ENCODE measurements at places on chromosomes 1 and 21.

DNA sequence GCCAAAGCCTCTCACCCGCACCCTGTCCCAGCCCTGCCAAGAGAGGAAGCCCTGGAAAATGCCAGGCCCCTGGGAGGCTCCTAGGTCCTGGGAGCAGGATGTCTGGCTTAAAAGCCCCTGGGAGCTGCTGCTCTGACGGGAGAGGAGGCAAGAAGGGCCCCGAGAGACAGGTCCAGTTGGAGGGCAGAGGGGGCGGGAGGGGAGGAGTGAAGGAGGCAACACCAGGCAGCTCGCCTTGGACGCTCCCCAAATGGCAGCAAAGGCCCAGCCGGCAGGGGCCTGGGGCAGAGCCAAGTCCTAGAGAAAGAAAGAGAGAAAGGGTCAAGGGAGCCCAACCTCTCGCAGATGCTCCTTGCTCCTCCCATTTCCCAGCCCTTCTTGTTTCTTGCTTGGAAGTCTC lies 6.8 kb downstream of the ETV3L start:
- DNase-seq, result no peak

GRCh38 chr1:165759095-165759494 lies 9.6 kb downstream of the TMCO1 start:
- DNase-seq, result no peak

- DNase-seq, result no peak
These were observed 149.0 kb downstream of the TOMM20 start for GRCh38 chr1:234979296-234980279.

- peak; percentile 89 for DNase-seq
These were observed 104.6 kb downstream of the DIRAS3 start for GRCh38 chr1:67945733-67946374.

GRCh38 chr1:220759147-220759546 lies 11.0 kb downstream of the MTARC2 start:
- no peak for DNase-seq

DNA sequence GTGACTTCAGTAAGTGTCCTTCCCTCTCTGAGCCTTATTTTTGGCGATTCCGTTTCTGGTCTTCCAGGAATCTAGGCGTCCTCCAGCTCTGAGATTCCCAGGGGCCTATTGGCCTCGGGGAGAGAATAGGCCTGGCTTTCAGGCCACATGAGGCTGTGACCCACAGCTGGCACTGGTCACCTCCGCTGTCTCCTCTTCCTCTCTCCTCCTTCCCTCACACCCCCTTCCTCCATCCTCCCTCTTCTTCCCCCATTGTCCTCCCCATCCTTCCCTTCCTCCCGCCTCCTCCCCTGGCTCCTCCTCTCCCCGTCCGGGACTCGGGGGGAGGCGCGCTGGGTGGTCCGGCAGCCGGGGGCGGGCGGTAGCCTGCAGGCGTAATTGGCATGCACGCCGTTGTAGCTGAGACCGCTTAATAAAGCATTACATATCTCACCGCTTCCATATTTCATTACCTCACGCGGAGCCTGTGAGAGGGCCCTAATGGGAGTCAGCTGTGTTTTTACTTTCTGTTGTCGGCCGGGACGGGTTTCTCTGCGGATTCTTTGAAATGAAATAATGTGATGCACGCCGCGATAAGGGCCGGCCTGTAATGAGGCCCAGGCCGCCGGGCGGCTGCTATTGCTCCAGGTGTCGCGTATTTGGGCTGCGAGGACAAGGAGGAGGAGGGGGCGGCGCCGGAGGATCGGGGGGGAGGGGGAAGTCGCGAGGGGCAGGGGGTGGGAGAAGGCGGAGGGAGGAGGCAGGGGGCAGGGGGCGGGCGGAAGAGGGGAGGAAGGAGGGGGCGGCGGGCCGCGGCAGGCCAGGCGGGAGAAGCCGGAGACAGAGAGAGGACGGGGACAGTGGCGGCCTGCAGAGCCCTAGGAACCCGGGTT lies 95.3 kb downstream of the FOXD2 start:
- no peak for DNase-seq

GRCh38 chr1:85479491-85479890 lies 14.5 kb upstream of the DDAH1 start:
- DNase-seq, result peak; percentile 7

GRCh38 chr1:88973520-88974137 lies 18.8 kb downstream of the KYAT3 start:
- DNase-seq, result peak; percentile 27

GRCh38 chr1:101198842-101199636 lies 37.8 kb upstream of the S1PR1 start:
- DNase-seq, result no peak

- DNase-seq, result peak; percentile 46
These were observed 7.4 kb downstream of the IRF2BP2 start for GRCh38 chr1:234602334-234603220.
